ENCODE measurements at places on chromosomes 2 and 18.

DNA sequence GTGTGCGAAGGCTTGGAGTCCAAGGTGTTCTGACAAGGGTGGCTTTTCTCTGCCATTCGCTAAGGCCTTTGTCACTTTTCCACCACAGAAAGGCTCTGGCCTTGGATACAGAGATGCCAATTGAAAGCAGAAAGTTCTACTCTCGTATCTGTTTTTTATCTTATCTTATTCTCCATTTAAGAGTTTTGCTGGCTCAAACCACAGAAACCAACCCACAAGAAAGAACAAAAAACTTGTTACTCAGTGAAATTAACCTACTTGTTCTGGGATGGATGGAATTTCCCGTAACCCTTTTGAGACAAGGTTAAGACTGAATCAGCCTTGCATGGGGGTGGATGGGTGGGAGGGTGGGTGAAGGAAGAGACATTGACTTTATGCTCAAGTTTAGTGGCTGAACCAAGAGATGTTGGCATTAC is 221.7 kb downstream of the CDH20 start:
- no peak for DNase-seq

- no peak for DNase-seq
Observed at GRCh38 chr18:59911600-59911999, 11.8 kb downstream of the PMAIP1 start.

GRCh38 chr2:204289066-204289465 is 256.2 kb upstream of the PARD3B start:
- no peak for DNase-seq

DNA sequence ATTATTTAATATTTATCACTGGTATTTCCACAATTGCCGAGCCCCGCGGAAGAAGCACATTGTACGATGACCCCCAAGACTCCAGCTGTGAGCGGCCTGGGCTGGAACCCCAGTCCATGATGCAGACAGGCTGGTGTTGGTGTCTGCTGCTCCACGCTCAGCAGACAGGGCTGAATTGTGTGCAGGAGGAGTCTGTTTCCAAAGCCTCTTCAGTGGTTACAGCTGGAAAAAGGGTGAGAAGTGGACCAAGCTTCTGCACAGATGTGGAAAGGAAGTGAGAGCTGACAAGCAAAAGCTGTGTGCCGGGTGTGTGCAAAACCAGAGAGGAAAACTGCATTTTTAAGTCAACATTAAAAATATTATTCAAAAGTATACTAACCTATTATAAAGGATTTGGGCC is 500.4 kb downstream of the GALR1 start:
- no peak for DNase-seq

DNA sequence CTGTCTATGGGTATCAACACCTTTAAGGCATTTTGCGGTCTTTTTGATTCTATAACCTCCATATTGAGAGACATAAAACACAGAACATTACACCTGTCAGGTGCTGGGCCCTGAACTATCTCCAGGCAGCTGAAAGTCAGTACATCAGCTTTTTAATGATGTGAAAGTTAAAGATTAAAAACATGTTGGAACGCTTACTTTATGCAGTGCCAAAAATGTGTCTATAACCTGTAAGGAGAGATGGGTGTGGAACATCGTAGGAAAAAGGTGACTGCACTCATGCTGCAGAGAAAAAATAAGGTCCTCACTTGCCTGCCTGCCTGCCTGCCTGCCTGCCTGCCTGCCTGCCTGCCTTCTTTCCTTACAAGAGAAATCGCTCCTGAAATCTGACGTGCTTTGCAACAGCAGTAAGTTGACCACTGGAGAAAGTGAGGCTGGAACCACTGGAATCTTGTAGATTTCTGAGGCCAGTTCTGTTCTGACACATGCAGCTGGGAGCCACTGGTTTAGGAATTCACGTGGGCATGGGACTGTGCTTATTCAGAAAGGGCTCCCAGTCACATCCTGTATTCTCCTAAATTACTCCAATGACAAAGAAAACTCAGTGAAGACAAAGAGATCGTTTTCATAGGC is 34.1 kb downstream of the BCL11A start:
- DNase-seq: no peak

DNA sequence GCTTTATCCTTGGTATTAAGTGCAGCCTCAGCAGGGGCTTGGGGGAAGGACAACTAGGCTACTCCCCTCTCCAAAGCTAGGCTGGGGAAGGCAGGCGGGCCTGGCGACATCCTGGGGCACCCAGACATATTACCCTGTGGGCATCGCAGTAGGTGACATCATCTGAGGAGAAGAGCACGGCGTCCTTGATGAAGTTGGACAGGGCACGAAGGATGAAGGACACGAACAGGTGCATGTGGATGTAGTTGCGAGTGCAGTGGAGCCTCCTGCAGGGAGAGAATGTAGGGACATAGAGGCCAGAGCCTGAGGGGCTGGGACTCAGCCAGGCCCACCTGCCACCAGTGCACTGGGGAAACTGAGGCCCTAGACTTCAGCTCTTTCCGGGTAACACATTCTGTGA is 32.3 kb downstream of the TMEM37 start:
- no peak for DNase-seq

GRCh38 chr2:222130855-222131254 is 167.9 kb downstream of the PAX3 start:
- DNase-seq: no peak

DNA sequence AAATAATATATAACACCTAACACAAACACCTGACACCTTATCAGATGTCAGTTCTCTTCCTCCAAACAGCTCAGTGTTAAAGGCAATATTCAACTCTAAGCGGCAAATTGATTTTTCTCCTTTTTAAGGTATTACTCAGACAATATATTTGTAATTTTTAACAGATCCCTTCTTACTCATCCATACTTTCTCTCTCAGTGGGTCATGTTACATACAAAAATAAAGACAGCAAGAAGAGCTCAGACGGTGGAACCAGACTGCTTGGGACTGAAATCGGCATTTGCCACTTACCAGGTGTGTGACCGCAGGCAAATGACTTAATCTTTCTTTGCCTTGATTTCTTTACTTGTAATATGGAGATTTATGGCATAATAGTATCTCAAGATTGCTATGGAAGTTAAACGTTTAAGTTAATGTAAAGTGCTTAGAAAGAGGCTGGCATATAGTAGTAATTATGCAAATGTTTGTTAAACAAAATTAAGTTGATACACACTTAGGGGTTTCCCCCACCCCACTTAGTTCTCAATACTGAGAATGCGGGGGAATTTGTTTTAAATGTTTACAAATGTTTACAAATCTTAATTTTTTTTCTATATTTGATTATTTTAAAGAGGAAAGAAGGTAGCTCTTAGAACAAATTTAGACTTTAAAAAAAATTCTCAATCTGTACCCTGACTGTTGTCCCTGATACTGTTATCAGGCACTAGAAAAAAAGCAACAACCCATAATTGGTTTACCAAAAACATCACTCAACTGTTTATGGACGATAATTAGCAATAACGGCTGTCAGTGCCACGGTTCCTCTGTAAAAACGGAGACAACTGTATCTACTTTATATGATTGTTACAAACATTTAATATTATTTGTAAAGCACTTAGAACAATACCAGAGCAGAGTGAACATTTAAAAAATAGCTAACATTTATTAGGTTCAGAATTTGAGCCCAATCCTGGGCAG is 25.6 kb downstream of the MAP3K2 start:
- no peak for DNase-seq

GRCh38 chr18:62281684-62282083 is 43.4 kb upstream of the TNFRSF11A start:
- DNase-seq: no peak

GRCh38 chr18:66894851-66895250 is 291.0 kb upstream of the CDH19 start:
- no peak for DNase-seq

DNA sequence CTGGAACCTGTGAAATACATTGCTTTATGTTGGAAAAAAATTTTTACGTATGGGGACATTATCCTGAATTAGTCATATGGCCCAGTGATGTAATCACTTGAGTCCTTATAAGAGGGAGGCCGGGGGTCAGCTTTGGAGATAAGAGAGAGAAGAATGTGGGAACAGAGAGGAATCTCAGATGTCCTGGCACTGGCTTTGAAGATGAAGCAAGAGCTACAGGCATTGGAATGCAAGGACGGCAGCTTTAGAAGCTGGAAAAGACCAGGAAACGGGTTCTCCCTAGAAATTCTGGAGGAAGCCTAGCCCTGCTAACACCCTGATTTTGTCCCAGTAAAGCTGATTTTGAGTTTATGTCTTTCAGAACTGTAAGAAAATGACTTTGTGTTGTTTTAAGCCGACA is 1129.9 kb upstream of the GYPC start:
- DNase-seq: no peak

DNA sequence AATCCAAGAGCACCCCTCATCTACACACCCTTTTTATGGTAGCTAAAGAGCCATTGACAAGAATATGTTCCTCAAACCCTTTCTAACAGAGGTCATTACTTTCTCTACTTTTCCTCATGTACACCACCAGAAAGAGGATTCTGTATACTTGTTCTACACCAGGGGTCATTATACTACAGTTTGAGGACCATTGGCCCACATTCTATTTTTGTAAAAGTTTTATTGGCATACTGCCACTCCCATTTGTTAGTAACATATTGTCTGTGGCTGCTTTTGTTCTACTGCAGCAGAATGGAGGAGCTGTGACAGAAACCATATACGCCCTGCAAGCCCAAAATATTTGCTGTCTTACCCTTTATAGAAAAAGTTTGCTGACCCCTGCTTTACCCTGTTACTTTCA is 14.3 kb downstream of the HTR2B start:
- DNase-seq: no peak

GRCh38 chr2:128444121-128444771 is 125.6 kb upstream of the HS6ST1 start:
- DNase-seq: no peak

DNA sequence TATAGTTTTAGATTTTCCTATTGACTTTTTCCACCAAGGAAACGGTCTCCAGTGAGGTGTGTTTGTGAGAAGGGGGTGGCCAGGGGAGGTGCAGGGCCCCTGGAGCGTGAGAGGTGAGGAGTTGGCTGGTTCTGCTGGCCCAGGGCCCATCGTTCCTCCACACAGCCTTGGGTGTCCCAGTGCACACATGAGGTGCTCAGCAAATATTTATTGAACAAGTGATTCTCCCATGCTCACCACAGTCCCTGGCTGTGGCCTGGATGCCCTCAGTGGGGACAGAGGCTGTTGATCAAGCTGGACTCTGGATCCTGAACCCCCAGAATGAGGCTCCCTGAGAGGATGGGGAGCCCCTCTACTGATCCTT is 5.0 kb downstream of the HAAO start:
- DNase-seq: no peak

DNA sequence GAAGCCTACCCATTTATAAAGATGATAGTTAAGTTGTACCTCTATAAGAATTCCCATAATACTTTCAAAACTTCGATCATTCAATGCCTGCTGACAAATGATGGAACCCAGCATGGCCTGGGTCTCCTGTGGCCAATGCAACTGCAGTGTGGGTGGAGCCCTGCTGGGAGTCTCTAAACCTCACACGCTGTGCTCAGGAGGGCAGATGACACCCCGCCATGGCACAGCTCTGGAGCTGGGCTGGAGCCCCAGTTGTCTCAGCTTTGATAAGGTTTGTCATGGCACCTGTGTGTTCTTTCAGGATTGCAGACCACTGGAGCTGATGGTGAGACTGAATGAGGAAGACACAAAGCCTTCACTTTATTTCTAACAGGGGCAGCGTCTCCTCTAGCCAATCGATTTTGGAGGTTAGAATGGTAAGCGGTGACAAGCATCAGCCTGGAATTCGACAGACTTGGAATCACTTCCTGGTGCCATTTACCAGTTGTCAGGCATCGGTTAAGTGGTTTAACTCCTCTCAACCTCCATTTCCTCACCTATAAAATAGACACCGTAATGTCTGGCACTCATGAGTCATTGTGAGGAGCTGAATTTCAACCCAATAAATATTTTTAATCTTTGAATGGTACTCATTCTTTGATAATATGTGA is 383.6 kb upstream of the SALL3 start:
- no peak for DNase-seq

GRCh38 chr2:53467467-53468180 is 300.0 kb upstream of the CHAC2 start:
- no peak for DNase-seq

DNA sequence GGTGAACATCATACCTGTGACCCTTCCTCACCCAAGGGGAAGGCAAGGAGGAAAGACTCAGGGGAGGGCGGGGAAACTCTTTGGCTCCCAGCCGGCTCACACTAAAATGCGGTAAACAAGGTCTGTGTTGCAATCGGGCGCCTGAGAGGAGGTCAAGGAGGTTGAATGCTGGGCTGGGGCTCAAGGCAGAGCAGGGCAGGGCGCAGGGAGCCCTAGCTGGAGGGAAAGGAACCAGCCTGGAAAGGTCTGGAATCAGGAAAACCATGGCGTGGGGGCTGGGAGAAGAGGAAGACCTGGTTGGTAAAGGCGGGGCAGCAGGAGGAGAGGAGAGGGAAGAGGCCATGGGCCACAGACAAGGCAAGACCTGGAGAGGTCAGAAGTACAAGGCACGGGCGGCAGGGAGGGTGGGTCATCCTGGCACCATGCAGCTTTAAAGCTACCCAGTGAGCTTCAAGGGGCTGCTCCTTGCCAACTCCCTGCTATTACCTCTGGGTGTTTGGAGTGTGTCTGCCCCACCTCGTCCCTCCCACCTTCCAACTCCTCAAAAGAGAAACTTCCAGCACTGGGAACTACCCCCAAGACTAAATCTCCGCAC is 4.8 kb upstream of the TMEM37 start:
- no peak for DNase-seq

Data from NCI-H2029 (cell line).